NCI-H510A treated with DMSO at 0.1 percent for 48 hours (cell line): ENCODE measurements at places on chromosomes 12 and 14.

DNA sequence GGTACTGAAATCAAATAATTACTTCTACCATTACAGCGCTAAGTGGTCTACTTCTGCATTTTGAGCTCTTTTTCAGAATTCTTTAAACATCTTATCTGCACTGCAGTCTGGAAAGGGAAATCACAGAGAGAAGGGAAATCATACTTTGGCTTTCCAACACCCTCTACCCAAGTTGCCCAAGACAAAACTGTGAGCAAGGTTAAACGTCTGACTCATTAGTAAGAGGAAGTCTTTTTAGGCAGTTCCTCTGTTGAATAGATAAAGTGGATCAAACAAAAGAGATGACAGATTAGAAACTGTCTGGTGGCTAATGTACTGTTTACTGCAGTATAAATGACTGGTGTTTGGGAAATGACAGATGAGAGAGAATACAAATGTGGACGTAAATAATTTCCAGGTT, 858.1 kb downstream of the NRXN3 start:
- DNase-seq: no peak

DNA sequence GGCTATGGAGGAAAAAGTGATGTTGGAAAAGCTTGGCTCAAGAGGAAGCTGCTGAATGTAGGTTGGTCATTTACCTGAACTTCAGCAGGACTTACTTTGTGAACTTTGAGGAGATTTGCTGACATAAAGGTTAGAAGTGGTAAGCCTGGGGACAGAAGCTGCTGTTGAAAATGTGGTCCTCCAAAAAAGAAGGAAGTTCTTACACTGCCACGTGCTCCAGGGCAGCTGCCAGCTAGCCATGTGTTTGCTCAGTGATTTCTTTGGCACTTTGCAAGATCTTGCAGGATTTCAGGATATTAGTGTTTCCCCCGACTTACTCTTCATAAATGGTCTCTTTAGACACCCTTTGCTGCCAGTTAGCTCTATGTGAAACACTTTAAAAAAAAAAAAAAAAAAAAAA, 14.8 kb upstream of the DYRK2 start:
- no peak for DNase-seq

GRCh38 chr12:124477107-124477915, 90.1 kb downstream of the NCOR2 start:
- no peak for DNase-seq

- no peak for DNase-seq
Observed at GRCh38 chr14:32434880-32435279, 105.8 kb downstream of the AKAP6 start.

GRCh38 chr12:8637666-8638065, 25.0 kb downstream of the MFAP5 start:
- DNase-seq: no peak

- DNase-seq: no peak
Observed at GRCh38 chr12:29398495-29398894, 17.5 kb upstream of the ERGIC2 start.

- no peak for DNase-seq
Observed at GRCh38 chr14:35285168-35286002, 6.8 kb upstream of the PSMA6 start.

DNA sequence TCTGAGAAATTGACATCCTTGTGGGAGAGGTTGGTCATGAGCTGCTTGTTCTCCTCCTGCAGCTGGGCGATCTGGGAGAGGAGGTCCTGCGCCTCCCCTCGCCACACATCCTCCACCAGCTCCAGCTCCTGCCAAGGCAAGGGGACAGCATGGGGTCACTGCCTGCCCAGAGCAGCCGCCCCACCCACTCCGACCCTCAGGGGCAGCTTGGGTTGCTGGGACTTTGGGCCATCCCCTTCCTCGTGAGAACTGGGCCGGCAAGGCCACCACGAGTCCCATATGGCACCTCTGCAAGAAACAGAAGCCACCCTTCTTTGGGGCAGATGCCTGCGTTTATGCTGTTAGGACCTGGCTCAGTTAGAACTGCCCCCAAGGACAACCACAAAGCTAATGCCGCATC, 10.0 kb downstream of the RILPL1 start:
- DNase-seq: no peak

- peak; percentile 14 for DNase-seq
Observed at GRCh38 chr12:31326736-31327659, 1.0 kb upstream of the SINHCAF start.

DNA sequence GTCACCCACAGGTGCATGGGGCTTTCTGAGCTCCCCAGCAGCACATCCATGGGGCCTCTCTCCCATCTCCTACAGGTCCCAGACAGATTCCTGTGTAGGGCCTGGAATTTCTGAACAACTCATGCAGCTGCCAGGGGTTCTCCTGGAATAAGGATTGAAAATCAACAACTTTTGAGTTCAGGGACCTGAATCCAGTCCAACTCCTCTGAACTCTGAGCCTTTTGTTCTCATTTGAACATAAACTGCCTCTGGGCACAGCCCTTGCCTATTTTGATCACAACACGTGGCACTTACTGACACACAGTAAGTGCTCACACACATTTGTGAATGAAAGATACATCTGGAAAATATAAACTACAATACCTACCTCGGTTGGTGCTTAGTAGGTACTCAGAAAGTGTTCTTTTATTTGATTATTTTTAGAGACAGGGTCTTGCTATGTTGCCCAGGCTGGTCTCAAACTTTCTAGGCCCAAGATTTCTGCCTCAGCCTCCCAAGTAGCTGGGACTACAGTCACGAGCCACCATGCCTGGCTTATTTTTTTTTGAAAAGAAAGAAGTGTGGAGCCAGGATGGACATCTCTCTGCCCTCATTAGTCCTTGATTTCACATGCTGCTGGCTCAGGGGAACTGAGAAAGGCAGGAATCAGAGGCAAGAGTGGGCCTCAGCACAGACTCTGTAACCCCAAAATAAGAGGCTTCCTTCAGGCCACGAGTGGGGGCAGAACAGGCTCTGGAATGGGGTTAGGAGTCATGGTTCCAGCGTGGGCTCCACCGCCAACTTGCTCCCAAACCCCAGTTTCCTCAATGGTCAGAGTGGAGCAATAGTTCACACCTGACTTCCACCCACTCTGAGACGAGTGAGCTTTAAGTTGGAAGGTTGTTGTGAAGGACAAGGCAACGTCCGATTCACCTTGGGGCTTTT, 27.0 kb downstream of the SYNE3 start:
- no peak for DNase-seq

- DNase-seq: no peak
Observed at GRCh38 chr12:43880547-43880946, 44.7 kb downstream of the TMEM117 start.

DNA sequence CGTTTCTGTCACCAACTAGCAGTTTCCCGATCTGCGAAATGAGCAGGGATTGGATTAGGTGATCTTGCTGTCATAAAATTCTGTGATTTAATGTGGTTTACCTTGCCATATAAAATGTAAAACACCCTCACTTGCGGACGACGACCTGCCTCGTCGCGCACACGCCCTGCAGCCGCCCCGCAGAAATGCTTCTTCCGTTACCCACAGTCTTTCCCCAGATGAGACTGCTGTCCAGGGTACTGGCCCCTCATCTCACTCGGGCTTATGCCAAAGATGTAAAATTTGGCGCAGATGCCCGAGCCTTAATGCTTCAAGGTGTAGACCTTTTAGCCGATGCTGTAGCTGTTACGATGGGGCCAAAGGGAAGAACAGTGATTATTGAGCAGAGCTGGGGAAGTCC, 17.7 kb upstream of the FOXJ2 start:
- no peak for DNase-seq

- DNase-seq: peak; percentile 60
Observed at GRCh38 chr12:96034621-96035282, 635 bp downstream of the LTA4H start.

GRCh38 chr12:32688786-32689185, 9.7 kb downstream of the DNM1L start:
- no peak for DNase-seq

DNA sequence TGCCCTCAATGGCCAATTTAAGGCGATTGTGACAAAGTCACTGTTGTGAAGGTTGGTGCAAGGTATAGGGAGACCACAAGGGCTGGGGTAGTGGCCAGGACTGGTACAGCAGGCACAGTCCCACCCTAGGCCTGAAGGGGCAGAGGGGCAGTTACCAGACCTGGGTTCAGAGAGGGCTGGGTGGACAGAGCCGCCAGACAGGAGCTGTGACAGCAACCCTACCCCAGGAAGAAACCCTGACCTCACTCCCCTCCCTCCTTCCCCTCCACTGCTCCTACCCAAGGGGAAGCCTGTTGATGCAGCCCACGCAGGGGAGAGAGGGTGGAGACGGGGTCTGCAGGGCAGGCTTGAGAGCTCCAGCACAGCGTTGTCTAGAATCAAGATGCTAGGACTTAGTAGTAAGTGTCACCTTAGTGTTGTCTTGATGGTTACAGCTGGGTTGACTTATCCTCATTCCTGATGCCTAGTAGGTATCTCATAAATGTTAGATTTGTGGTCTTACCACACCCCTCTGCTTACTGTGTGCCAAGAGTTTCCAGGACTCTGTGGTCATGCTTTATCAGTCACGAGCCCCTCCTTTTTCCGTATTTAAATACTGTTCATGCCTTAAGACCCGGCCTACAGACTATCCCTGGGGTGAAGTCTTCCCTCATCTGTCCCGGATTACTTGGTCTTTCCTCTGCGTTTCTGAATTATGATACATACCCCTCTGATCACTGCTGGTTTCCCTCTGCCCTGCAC, 14.4 kb downstream of the EML1 start:
- no peak for DNase-seq
